ENCODE measurements at places on chromosomes 2 and 18. TPM values are rescaled to one million over a fixed set of nuclear protein-coding genes. Genes with fewer than 3 reads are reported as not detected.

- DNase-seq, result no peak
Observed at GRCh38 chr2:7758073-7758759, 841.0 kb downstream of the RNF144A start.

GRCh38 chr18:36328385-36328858 lies 30.9 kb downstream of the FHOD3 start:
- DNase-seq, result no peak

DNA sequence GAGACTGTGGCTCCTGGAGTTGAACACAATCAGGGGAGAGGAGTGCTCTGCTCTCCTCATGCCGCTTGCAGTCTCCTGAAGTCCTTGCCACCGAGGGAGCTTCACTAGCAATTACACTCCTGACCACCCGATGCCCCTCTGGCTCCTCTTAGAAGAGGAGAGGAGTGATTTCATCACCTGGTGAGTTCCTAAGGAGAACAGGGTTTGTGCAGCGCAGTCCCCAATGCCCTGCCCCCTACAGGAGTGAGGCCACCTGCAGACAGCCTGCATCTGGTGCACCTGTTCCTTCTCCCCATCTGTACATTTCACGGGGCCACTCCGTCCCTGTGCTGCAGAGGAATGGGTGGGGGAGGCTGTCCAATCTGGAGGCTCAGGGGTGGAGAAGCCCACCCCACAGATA lies 267.2 kb downstream of the HRH4 start:
- no peak for DNase-seq

- no peak for DNase-seq
Observed at GRCh38 chr2:170088776-170089175, 89.2 kb upstream of the MYO3B start.

DNA sequence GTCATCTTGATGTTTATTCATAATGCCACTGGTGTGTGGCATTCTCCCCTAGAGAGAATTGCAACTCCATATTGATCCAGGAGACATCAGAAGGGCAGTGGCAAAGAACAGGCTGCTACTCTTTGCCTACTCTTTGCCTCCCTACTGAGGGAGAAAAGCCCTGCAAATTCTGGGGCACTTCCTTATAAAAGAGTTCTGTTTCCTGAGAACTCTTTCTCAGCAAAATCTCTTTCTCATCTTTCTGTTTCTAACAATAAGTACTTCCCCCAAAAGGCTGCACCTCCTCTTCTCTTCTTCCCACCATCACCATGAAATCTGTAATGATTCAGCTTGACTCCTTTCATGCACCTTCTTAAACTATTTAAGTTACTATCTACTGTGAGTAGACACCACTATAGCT lies 270.3 kb downstream of the MREG start:
- no peak for DNase-seq

GRCh38 chr2:232993231-232993821 lies 19.7 kb downstream of the NGEF start:
- DNase-seq, result no peak

GRCh38 chr2:7031547-7032245 lies 114.5 kb downstream of the RNF144A start:
- no peak for DNase-seq

DNA sequence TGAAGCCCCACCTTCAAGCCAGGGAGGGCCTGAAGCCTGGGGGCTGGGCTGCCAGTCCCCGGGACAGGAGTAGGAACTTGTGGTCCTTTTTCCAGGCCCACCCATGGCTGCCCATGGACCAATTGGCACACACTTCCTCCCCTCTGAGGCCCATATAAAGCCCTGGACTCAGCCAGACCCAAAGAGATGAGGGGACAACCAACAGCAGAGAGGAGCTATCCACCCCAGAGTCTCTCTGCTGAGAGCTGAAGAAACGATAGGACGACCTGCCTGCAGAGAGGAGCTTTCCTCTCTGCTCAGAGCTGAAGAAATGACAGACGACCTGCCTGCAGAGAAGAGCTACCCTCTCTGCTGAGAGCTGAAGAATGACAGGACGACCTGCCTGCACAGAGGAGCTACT lies 43.8 kb upstream of the PEX13 start:
- no peak for DNase-seq

DNA sequence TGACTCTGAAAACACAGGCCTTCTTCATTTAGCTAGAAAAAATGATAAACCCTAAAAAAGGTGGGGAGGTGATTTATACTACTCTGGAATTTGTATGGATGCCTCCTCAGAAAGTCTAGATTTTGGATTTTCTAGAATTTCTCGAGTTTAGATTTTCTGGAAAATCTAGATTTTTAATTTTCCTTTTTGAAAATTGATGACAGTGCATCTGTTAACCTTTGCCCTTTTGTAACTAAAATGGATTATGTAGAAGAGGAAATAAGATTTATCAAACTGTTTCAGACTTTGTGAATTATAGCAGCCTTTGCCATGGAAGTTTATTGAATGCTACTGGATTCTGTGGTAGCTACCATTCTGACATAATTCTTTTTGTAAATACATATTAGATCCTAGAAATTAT lies 75.6 kb upstream of the RBM44 start:
- no peak for DNase-seq

DNA sequence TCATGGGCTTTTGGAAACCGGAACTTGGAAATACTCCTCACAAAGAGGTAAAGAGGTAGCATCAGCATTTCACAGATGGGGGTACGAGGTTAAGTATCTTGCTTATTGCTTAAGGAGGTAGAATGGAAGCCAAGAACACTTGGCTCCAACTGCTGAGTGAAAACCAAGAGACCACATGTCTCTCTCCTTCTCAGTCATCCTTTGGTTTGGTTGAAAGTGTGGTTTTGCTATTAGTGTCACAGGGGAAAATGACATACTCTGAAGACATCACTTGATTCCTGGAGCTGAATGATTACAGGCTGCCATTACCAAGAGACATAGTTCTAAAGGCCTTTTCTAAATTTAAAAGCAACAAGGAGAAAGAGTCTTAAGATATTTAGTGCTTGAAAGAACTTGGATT lies 41.5 kb downstream of the ANTXR1 start:
- no peak for DNase-seq

GRCh38 chr2:69652206-69652605 lies 8.7 kb upstream of the AAK1 start:
- no peak for DNase-seq

GRCh38 chr2:157394928-157395327 lies 49.0 kb downstream of the CYTIP start:
- DNase-seq, result no peak

DNA sequence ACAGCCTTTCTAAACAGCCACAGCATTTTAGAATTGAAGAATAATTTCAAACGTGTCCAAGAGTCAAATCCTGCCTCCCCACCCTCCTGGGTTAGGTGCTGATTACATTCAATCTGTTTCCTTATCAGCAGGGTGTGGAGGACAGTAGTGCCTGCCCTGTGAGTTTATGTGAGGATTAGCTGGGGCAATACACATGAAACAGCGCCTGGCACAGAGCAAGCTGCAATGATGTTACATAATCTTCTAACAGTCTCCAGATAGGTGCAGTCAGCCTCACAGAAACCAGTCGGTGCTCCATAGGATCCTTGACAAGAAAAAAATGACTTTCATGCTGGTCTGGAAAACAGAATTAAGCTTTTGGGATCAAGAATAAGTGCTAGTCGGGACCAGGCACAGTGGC lies 91.7 kb upstream of the ITGA6 start:
- no peak for DNase-seq

DNA sequence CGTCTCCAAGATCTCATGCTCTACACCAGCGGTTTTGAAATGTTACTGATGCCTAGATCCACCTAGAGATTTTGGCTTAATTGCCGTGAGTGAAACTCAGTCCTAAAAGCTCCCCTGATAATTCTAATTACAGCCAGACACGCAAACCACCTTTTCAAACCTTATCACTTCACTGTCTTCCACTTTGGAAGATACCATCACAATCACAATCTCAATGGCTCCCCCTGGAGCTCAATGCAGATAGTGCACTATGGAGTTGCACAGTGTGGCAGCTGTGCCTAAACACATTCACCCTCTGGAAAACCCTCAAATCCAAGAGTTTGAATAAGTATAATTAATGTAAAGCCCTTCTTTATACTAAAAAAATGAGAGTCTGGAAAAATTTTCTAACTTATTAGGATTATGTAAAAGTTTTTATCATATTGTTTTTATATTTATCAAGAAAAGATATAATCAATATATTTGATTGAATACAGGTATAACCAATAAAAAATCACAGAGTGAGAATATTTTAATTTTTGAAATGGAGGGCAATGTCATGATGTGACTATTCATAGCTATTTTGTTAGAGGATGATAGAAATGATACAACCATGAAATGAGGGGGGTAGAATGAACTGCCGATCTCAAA lies 102.9 kb upstream of the SLC8A1 start:
- DNase-seq, result peak; percentile 3

GRCh38 chr2:41597680-41598079 lies 450.1 kb upstream of the PKDCC start:
- DNase-seq, result no peak

- DNase-seq, result no peak
Observed at GRCh38 chr2:234916674-234917073, 35.1 kb upstream of the SH3BP4 start.

- no peak for DNase-seq
Observed at GRCh38 chr2:104836841-104837240, 17.1 kb upstream of the POU3F3 start.

DNA sequence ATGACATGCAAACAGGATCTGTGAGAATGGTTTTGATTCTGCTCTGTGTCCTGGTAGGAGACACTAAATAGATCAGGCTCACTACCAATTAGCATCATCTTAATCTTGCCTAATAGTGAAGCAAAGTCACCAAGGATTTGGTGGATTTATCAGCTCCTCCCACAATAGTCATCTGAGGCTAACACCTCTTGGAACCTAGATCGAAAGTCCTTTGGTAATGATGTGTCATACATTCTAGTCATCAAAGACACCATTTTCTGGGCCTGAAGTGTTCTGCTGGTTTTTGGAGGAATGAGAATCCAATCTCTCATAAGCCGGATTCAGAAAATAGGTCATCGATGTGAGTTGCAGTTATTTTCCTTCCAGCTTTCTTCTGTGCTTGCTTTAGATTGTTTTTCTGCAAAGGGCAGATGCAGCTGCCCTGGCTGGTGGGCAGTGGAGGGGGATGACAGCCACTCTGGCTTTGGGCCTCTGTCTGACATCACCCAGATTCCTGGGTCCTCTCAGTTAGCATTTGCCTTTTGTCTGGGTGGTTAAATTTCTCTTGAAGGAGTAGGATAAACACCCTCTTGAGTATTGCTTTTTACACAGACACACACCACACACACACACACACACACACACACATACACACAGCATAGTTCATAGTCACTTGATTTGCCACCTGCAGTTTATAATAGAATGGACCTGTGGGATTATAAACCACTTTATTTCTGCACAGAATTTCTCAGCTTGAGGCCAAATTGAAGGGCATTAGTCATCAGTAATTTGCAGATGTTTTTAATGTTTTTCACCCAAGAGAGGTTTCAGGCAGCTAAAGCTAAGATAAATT lies at the start of gene MYO3B:
Gene MYO3B, plus strand, starts transcription at position 198 of the 832 bp plus-strand sequence. Its CDS starts 141 bp downstream, at position 339.
- no peak for DNase-seq

DNA sequence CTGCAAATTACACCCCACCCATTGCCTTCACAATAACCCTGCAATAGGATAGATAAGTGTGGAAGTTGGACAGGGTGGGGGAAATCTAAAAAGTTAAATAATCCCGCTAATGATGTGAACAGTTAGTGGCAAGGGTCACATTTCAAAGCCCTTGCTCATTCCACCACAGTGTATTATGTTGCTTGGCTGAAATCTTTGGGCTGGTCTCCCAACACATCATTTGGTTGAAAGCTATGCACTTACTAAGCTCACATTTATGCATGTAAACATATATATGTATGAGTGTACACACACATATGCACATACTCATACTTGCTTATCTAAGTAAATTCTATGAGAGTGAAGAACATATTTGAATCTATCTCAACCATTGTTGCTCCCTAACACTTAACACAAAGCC lies 197.8 kb downstream of the RDH14 start:
- no peak for DNase-seq

DNA sequence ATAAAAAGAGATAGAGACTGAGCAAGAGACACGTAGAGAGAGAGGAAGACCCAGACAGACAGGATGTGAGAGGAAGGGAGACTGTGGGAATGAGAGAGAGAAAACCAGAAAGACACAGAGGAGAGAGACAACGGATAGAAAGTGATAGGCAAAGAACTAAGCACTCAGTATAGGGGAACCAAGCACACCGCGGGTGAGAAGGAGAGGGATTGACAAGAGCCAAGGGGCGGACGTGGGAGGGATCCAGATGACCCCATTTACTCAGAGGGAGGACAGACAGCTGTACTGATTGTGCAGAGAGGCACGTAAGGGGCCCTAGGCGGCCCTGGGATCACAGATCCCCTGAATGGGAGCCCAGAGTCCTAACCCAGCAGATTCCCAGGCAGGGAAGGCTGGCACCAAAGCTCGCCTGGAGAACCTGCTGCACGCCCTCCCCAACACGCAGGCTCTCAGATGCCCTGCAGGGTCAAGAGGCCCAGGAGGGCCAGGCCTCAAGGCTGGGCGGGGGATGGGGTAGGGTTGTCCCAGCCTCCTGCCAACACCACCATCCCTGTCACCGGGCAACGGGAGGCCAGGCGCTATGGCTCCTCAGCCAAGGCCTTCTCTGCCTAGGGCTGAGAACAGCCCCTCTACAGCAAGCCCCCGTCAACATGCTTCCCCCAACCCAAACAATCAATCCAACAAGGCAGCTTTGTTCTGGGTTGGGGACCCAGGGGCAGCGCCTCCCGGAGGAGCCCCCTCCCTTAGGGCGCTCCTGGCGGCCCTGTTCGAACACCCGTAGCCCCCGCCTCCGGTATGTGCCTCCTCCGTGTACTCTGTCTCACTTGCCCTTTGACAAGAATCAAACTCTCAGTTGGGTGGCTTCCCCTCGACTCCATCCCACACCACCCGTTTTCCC lies 579 bp downstream of the LOXL3 start:
- DNase-seq, result no peak

GRCh38 chr2:73859721-73860586 lies 31.2 kb downstream of the STAMBP start:
- peak; percentile 35 for DNase-seq

DNA sequence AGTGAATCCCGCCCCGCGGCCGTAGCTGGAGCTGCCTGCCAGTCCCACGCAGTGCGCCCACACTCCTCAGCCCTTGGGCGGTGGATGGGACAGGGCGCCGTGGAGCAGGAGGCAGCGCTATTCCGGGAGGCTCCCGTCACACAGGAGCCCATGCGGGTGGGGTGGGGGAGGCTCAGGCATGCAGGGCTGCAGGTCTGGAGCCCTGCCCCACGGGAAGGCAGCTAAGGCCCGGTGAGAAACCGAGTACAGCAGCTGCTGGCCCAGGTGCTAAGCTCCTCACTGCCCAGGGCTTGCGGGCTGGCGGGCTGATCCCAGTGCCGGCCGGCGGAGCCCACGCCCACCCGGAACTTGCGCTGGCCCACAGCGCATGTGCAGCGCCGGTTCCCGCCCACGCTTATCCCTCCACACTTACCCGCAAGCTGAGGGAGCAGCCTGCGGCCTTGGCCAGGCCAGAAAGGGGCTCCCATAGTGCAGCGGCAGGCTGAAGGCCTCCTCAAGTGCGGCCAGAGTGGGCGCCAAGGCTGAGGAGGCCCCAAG lies 1152.8 kb upstream of the CELF4 start:
- no peak for DNase-seq

- DNase-seq, result no peak
Observed at GRCh38 chr18:9820719-9821118, 65.1 kb upstream of the TXNDC2 start.

- DNase-seq, result no peak
Observed at GRCh38 chr18:28766721-28767120, 589.8 kb upstream of the CDH2 start.

ACTG2 gene
- polyA plus RNA-seq, result not detected

HSBP1L1 gene
- not detected for polyA plus RNA-seq

TPO gene
- not detected for polyA plus RNA-seq

ZNF396 gene
- polyA plus RNA-seq, result 1.9 TPM

TUBB8B gene
- polyA plus RNA-seq, result not detected

RNF103 gene
- 3.3 TPM for polyA plus RNA-seq

POTEJ gene
- not detected for polyA plus RNA-seq

RBKS gene
- polyA plus RNA-seq, result 0.20 TPM

GPR55 gene
- 0.73 TPM for polyA plus RNA-seq

RAD51AP2 gene
- polyA plus RNA-seq, result not detected

Measured in K562 (cell line).